ENCODE measurements at places on chromosomes 16 and 17.

DNA sequence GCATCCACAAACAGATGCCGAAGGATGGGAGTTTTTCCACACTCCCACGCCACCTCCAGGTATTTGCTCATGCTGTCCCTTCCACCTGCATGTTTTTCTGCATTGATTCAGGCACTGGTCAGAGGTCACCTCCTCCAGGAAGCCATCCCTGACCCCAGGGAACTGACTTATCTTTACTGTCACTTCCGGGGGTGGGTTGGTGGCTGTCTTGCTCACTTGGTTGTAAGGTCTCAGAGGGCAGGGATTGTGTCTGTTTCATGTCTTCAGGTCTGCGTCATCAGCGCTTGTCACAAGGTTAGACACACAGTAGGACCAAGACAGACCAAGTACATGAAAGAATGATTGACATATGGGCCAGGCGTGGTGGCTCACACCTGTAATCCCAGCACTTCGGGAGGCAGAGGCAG is 1.9 kb upstream of the IL4R start:
- no peak for DNase-seq

DNA sequence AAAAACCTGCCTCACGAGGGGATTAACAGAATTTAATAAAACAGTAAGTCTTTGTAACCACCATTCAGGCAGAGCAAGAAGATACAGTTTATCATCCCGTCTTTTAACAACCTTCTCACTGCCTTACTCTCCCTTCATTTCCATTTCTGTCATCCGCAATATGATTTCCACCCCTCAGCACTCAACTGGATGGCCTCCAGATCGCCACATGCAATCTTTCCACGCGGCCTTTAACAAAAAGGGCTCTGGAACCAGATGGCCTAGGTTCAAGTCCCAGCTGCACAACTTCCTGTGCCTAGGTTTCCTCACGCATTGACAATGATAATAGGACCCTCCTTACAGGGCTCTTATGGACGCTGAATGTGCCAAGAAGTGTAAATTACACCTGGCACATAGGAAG is 103.6 kb downstream of the GAS7 start:
- DNase-seq, result no peak

DNA sequence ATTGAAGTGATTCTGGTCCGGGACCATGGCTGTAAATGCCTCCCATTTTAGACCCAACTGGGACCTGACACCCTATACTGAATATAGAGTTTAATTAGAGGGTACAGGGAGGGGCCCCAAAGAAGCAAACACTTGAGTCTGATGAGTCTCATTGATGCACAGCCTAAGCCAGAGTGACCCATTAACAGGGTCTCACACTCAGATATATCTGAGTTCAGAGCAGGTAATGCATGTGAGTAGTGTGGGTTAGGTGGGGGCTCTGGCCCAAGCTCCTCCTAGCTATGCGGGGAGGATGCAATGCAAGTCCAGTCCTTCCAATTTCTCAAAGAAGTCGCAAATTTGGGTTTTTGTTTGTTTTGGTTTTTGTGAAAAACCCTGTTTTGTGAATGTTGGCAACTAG is 17.1 kb upstream of the MARCHF10 start:
- DNase-seq, result no peak

GRCh38 chr17:64384253-64385186 is 6.1 kb downstream of the PECAM1 start:
- no peak for DNase-seq

DNA sequence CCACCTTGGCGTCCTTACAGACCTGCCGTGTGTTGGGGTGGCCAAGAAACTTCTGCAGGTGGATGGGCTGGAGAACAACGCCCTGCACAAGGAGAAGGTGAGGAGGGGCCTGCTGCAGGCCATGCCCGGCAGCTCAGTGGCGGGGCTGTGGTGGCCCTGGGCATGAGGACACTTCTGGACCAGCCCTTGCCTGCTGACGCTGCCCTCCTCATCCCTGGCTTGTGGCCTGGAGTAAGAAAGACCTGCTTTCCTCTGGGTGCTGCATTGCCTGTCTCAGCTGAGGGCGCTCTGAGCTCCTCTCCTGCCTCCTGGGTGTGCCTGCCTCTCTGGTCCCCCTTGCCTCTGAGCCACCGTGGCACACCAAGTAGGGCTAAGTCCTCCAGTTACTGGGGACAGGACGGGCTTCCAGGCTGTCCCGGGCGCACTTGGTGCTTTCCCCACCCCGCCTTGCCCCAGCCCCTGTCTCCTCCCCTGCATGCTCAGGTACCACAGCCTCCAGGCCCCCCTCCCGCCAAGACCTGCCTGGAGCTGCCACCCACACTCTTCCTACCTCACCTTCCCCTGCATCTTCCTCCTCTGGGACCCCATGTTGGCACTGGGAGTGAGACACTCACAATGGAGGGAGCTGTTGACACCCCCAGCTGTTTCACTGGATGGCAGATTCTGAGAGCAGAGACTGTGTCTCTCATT is 8.7 kb downstream of the ENDOV start:
- DNase-seq, result no peak

DNA sequence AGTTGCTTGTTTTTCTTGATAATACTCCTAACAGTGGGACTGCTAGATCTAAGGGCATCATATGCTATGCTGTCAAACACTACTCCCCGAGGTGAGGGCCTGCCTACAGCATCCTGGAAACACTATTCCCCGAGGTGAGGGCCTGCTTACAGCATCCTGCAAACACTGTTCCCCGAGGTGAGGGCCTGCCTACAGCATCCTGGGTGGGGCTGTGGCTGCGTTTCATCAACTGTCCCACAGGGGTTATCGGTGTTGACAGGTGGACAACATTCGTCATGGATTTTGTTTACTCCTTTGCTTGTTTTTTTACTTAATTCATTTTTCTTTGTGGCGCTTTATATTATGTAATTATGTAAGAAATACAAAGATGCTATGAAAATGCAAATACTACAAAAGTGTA is 22.5 kb downstream of the NPRL3 start:
- DNase-seq, result no peak
